Activated effector memory CD4-positive, alpha-beta T cell treated with anti-CD3 and anti-CD28 coated beads, Interleukin-2, amount 50 U/mL, for 16 hours (primary cell): ENCODE measurements at places on chromosomes 4 and X.
A peak's percentile ranks its signal among the peaks of the same experiment; 100 is the strongest.

GRCh38 chr4:33063241-33063640 lies 2343.1 kb downstream of the PCDH7 start:
- no peak for DNase-seq

DNA sequence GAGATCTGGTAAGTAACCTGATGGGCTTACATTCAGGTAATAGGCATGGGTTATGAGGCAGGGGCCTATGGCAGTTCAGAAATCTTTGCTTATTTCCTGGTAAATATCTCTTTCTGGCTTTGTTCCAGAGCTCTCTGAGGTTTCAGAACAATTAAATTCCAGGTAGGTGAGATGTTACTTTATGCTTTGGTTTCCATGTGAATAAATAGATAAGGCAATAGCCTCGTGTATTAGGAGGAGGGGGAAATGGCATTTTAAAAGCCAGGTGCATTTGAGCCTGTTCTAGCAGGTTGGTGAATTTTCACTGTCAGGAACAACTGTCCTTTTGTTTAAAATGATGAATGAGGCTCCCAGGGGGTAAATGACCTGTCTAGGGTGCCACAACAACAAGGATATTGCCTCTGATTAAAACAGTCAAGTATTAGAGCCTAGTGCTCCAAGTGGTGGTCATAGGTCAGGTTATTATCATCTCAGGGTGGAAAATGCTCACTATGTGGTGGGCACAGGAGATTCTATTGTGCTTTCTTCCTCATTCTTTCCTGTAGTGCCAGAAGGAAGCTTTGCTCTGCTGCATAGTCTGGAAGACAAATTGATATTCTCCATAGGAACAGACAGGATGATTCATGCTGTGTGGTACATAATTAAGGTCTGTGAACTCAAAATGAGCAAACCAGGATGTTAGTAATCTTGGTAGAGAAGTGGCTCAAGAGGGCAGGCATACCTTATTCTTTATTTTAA lies 296.2 kb downstream of the INPP4B start:
- no peak for DNase-seq

GRCh38 chr4:576991-577498 lies 950 bp upstream of the TMEM271 start:
- peak; percentile 33 for DNase-seq

DNA sequence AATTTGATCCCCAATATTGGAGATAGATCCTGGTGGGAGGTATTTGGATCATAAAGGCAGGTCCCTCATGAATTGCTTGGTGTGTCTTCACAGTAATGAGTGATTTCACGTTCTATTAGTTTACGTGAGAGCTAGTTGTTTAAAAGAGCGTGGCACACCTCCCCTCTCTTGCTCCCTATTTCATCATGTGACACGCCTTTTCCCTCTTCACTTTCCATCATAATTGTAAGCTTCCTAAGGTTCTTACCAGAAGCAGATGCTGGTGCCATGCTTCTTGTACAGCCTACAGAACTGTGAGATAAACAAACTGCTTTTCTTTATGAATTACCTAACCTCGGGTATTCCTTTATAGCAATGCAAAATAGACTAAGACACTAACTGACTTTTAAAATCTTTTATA lies 34.0 kb upstream of the FMR1 start:
- no peak for DNase-seq

- DNase-seq, result no peak
Measured at GRCh38 chr4:29756966-29757365, 963.2 kb upstream of the PCDH7 start.

DNA sequence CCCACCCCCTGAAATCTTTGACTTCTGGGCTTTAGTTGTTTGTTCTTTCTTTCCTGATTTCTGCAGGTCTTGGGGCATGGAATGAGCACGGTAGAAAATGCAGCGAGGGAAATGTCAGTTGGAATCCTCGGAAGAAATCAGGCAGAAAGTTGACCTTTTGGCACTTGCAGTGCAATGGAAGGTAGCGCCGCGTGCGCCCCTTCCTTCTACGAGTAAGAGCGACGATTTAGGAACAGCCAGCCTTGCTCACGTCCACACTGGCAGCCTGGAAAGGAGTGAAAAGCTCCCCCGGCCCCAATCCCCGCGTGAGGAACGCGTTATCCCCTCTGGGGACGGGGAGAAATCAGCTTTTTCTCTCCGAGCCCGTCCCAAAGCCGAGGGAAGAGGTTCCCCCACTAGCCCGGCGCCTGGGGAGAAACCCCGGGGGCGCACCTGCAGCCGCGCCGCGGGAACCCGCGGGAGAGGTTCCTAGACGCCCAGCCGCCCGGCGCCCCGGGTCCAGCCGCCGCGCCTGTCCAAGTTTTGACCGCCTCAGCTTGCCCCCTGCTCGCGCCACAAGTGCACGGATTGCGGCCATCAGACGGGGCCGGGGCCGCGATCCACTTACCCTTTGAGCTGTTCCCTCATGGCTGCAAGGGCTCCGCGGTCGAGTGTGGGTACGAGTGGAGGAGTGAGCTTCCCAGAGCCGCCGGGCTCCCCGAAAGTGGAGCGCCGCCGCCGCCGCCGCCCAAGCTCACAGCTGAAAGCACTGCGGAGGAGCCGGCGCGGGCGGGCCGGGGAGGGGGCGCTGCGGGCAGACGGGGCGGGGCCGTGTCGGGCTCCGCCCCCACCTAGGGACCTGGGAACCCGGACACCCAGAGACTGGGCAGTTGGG lies 194.6 kb upstream of the FTHL17 start:
- DNase-seq, result peak; percentile 64

GRCh38 chr4:3262208-3263052 lies 13.5 kb downstream of the MSANTD1 start:
- DNase-seq, result peak; percentile 59

- no peak for DNase-seq
Measured at GRCh38 chr4:74244049-74244448, 64.2 kb upstream of the EPGN start.
